AG04449 (cell line): ENCODE measurements at places on chromosomes 16 and 17.

GRCh38 chr16:78890373-78890895 is 710.1 kb downstream of the MAF start:
- no peak for DNase-seq

DNA sequence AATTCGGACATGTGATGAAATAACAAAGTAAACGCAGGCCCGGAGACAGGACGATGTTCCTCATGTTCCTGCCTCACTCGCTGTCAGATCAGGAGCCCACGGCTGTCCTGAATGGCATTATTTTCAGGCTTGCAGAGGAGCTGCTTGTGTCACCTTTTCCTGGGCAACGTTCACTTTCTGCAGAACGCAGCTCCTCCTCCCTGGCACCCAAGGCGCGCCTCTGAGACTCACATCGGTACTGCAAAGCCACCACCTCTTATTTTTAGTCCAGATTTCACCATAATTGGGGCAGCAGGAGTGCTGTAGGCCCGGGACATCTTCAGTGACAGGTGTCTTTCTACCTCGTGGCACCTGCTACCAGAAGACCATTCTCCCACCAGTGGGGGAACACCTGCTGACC is 8.0 kb upstream of the C16orf96 start:
- no peak for DNase-seq

DNA sequence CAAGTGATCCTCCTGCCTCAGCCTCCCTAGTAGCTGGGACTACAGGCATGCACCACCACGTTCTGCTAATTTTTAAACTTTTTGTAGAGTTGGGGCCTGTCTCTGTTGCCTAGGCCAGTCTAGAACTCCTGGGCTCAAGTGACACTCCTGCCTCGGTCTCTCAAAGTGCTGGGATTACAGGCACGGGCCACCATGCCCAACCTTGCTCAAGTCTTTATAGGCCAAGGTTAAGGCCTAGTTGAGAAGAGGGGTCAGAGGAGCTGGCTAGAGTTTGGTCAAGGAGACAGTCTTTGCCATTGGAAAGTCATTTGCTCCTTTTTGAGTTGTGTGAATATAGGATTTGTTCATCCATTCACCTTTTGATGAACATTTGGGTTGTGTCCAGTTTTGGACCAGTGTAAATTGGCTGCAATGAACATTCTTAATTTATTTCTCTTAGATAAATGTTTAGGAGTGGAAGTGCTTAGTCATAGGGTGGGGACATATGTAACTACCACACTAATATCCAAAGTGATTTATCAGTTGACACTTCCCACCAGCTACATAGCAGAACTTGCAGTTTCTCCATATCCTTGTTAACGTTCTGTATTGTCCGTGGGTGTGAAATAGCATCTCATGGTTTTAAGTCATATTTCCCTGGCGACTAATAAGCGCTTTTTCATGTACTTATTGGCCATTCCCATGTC is 30.7 kb upstream of the ARHGAP17 start:
- DNase-seq = peak; percentile 80

DNA sequence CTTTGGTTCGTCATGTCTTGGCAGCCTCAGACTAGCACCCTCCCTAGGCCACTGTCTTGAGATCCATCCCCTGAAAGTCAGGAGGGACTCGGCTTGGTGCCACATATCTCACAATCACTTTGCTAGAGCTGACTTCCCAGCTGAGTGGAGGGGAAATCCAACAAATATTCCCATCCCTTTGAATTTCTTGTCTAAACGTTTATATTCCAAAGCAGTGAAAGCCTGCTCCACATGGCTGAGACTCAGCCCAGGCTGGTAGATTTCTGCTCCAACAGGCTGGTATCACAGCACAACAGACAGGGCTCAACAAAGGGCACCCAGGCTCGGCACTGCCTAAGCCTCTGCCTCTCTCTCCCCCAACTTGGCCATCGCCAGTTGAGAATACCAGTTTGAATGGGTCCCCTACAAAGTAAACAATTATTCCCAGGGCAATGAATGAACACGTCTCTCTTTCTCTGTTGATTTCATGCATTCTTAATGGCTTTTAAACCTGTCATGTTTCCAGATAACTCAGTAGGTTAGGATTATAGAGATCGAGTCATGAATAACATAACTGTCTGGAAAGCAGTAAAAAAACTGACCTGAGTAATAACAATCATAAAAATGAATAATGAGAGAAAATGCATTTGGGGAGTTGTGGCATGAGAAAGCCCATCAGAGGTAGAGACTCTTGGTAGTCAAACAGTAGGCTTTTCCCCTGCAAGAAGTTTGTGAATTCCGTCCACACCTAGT is 1.0 kb downstream of the KRT13 start:
- DNase-seq = no peak

DNA sequence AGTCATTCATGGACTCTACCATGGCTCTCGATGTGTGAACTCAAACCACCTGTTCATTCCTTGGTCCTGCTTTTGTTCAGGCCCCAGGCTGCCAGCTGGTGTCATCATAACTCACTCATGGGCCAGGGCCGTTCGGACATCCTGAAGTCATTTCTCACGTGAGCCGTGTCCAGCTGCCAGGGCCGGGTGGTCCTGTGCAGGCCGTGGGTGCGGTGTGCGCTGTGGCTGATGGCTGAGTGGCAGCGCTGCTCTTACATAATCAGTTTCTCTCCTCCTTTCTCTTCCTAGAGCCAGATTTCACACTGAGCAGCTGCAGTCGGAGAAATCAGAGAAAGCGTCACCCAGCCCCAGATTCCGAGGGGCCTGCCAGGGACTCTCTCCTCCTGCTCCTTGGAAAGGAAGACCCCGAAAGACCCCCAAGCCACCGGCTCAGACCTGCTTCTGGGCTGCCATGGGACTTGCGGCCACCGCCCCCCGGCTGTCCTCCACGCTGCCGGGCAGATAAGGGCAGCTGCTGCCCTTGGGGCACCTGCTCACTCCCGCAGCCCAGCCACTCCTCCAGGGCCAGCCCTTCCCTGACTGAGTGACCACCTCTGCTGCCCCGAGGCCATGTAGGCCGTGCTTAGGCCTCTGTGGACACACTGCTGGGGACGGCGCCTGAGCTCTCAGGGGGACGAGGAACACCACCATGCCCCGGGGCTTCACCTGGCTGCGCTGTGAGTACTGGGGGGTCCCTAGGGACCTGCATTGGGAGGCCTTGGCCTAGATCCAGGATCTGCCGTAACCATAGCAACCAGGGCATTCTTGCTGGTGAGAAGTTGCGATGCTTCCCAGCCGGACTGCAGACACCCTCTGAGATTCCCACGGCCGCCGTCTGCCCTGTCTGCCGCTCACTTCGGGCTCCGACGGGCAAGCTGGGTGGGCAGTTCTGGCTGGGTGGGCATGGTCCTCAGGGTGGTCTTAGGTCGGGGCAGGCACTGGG is at the start of gene IL34:
Gene IL34, plus strand, starts transcription at position 300 of the 982 bp plus-strand sequence. Its CDS starts 389 bp downstream, at position 689.
- DNase-seq = no peak

DNA sequence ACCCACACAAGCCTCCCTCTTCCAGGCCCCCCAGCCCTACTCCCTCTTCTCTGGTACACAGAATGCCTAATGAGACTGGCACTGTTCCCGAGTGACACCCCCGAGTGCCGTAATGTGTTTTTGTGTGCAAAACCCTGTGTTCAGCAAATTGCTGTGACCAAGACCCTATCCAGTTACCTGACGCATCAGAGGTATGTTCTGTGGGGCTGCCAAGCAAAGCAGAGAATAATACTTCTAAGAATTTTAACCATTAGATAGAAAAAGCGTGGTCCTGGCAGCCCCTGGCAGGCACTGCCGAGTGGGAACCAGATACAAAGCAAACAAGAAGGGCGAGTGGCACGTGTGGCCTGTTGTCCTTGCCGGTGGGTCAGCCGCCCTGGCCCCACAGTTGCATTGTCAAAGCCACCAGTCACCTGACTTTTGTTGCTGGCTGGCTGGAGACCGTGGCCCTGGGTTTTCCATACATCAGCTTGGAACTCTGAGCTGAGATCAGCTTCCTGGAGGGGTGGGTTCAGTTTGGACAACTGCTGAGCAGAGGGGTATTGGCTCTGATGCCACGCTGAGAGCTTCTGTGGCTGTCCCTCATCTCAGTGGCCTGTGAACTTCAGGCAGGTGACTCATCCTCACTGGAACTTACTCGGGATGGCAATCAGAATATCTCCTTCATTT is 69.1 kb upstream of the BRD7 start:
- no peak for DNase-seq

DNA sequence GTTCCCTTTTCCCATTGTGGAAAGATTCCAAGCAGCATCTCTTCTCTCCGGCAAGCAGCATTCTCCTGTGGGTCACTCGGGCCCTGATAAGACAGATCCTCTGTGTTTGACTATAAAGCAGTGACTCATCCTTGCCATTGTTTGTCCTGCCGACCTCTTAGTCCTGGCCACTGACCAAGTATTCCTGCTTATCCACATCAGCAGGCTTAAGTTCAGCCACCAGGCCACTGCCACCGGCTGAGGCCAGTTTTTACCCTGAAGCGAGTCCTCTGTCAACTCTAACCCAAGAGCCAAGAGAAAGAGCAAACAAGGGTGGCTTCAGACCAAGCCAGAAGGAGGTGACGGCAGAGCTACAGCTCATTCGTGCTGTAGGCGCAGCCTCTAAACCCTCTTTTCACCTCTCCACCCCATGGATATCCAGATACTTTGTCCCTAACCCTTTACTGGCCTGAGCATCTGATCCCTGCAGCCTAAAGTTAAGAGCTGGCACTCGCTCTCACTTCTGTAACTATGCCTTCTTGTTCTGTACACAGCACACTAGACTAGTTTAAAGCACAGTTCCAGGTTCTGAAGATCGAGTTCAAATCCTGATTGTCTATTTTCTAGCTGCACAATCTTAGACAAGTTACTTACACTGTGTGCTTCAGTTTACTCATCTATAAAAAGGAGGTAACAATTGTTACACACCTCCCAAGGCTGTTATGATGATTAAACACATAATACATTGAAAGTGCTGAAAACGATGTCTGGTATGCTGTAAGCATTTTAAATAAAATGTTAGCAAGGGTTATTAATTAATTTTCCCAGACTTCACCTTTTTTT is 31.0 kb downstream of the SOX9 start:
- DNase-seq = no peak
